Kidney (tissue), 22 donors: ENCODE measurements at places on chromosomes 16 and 17. TPM values are rescaled to one million over a fixed set of nuclear protein-coding genes. Genes with fewer than 3 reads are reported as not detected.
A peak's percentile ranks its signal among the peaks of the same experiment; 100 is the strongest.

- H3K4me3 ChIP-seq: no peak overlapping the region
- no peaks in the 10 kb centered on the region for H3K4me1 ChIP-seq
- no peak for DNase-seq
- H3K27ac ChIP-seq: no peak overlapping the region
- no peaks in the 10 kb centered on the region for H3K27me3 ChIP-seq
Measured at GRCh38 chr17:71188811-71189492, 931.9 kb upstream of the SOX9 start.

DNA sequence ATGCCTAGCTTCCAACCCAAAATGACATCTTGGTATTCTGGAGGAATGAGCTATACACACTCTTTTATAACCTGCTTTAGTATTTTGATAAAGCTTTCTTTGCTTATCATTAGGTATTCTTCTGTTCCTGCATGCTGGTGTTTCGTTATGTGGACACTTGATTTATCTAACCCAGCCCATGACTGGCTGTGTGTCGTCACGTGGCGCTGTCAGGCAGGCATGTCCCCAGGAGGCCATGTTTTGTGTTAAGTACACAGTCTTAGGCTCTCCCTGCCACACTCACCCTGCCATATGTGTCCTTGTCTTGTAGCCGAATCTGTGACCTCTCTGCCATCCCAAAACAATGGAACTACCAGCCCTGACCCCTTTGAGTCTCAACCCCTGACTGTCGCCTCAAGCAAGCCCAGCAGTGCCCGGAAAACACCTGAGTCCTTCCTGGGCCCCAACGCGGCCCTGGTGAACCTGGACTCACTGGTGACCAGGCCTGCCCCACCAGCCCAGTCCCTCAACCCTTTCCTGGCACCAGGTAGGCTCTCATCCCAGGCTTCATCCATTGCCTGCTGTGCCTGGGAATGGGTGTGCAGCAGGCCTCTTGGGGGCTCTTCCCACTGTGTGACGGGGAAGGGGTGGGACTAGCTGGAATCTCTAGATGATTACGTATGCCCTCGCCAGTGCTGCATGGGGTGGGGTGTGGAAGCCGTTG lies 30.8 kb downstream of the B9D1 start:
- no peak overlapping the region for H3K27ac ChIP-seq
- H3K4me1 ChIP-seq: peaks cover under 1% of the 10 kb centered on the region
- H3K36me3 ChIP-seq: no peaks in the 10 kb centered on the region
- no peak overlapping the region for H3K4me3 ChIP-seq

DNA sequence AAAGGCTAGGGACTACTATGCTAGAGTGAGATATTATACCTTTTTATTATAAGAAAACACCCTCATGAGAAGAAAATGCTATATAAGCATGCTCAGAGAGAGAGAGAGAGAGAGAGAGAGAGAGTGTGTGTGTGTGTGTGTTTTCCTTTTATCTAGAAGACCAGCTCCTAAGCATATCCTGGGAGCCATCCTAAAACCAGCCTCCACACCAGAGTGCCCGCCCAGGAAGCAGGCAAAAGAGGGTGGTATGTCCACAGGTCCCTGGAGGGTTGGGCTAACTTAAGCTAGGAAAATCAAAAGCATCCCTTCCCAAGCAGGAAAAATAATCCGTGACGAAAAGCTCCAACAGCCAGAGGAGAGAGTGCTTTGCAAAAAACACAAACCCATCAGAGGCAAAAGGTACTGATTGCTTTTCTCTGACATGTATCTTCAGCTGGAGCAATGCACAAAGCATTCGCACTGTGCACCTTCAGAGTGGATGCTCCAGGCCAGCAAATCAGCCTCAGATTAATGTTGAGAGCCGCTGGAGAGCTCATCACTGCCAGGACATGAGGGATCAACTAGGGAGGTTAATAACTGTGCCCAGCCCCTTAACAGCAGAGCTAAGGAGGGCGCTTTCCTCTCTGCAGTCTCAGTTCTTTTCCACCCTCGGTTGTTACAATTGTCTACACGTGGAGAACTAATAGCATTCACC lies 125.1 kb downstream of the SLC39A11 start:
- H3K27ac ChIP-seq: no peak overlapping the region
- no peak for DNase-seq
- no peaks in the 10 kb centered on the region for H3K36me3 ChIP-seq
- no peak overlapping the region for H3K4me3 ChIP-seq
- H3K27me3 ChIP-seq: no peaks in the 10 kb centered on the region

- H3K4me1 ChIP-seq: peaks cover 28% of the 10 kb centered on the region
- peaks cover 3% of the 10 kb centered on the region for H3K27me3 ChIP-seq
- H3K27ac ChIP-seq: peak overlapping the region; percentile 96
Measured at GRCh38 chr16:67428146-67428731, 2.7 kb upstream of the HSD11B2 start.

- no peak overlapping the region for H3K4me3 ChIP-seq
- no peak for DNase-seq
- H3K4me1 ChIP-seq: no peaks in the 10 kb centered on the region
- H3K36me3 ChIP-seq: no peaks in the 10 kb centered on the region
- no peaks in the 10 kb centered on the region for H3K27me3 ChIP-seq
Measured at GRCh38 chr16:87254296-87254695, 62.9 kb downstream of the C16orf95 start.

DNA sequence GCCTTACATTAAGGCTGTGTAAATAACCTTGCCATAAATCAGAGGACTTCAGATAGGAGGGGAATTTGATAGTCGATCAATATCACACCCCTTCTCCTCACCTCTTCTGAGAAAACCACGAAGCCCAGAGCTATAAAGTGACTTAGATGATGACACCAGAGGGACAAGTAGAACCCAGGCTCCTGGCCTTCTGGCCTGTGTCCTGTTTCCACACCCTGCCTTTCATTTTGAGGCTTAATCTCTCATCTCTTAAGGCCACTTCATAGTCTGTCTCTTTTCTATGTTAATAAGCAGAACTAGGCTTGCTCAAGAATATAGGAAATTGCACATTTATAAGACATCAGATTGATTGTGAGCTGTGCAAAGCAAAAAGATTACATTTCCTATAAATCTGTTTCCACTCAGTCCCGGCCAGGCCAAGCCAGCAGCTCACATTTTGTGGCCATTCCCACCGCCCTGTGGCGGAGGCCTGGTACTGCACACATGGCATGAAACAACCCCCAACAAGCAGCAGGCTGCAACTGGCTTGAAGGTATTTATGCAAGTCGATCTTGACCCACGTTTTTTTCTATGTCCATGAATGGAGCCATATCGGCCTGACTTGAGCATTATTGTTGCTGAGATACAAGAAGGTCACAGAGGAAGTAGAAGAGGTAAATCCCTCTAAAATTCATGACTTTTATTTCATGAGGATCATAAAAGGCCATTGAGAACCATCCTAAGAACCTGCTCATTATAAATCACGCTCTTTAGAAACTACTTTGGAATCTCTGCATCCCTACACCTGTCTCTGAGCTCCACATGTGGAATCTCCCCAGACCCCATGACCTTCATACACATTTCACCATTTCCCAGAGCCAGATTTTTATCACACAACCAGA lies 93.7 kb downstream of the PMP22 start:
- H3K4me3 ChIP-seq: no peak overlapping the region
- no peaks in the 10 kb centered on the region for H3K36me3 ChIP-seq
- no peaks in the 10 kb centered on the region for H3K4me1 ChIP-seq

DNA sequence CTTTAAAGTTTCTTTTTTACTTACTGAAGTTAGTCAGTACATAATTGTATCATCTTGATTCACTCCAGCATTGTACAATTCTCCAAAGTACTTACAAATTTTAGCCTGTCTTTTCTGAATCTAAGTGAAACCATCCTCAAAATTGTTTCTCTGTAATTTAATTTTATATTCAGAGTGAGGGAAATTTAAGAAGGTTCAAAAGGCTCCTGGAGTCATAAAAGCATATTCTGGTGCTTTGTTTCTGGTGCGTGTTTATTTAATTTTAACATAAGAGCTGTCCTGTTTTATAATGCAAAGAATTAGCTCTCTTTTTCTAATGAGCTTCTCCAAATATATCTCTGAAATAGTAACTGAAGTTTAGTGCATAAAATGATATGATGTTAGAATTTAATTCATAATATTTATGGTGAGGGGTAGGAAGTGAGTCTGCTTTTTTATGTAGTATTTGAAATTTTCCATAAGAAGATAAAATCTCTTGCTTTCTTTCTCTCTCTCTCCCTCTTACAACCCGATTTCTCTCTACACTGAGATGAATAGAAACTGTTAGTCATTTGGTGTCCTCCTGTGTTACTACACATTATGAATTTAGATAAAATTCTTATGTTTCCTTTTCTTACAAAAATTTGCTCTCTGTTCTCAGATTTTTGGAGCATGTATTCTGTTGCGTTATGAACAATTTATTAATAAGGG lies 339.8 kb downstream of the BCAS3 start:
- no peaks in the 10 kb centered on the region for H3K4me1 ChIP-seq
- no peak overlapping the region for H3K27ac ChIP-seq
- H3K36me3 ChIP-seq: no peaks in the 10 kb centered on the region
- H3K27me3 ChIP-seq: no peaks in the 10 kb centered on the region

GRCh38 chr16:4556112-4556511 lies at the start of gene C16orf96:
Gene C16orf96 (plus strand): TSS chr16:4556340. CDS start chr16:4556490, 150 bp downstream.
- peaks cover 5% of the 10 kb centered on the region for H3K4me1 ChIP-seq
- DNase-seq: no peak
- no peak within 1 kb of the TSS for H3K27ac ChIP-seq
- no peak within 1 kb of the TSS for H3K4me3 ChIP-seq
- no peaks in the 10 kb centered on the region for H3K27me3 ChIP-seq

DNA sequence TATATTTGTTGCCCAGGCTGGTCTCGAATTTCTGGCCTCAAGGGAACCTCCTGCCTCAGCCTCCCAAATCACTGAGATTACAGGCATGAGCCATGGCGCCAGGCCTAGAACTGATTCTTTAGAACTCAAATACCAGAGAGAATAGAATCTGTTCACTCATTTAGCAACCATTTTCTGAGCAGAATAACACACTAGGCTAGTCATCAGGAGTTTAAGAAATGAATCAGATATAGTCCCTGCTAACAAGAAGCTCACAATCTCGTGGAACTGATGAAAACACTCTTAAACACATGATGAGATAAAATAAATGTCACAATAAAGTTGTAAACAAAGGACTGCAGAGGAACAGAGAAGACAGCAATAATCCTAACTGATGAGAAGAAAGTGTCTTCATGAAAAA lies 55.8 kb upstream of the ADCY9 start:
- no peaks in the 10 kb centered on the region for H3K27me3 ChIP-seq
- no peak overlapping the region for H3K4me3 ChIP-seq
- no peak for DNase-seq
- no peaks in the 10 kb centered on the region for H3K36me3 ChIP-seq

- DNase-seq: peak; percentile 86
- H3K36me3 ChIP-seq: no peaks in the 10 kb centered on the region
- no peaks in the 10 kb centered on the region for H3K27me3 ChIP-seq
- peak overlapping the region; percentile 56 for H3K4me3 ChIP-seq
Measured at GRCh38 chr17:16406742-16407674, 8.4 kb upstream of the TRPV2 start.

DNA sequence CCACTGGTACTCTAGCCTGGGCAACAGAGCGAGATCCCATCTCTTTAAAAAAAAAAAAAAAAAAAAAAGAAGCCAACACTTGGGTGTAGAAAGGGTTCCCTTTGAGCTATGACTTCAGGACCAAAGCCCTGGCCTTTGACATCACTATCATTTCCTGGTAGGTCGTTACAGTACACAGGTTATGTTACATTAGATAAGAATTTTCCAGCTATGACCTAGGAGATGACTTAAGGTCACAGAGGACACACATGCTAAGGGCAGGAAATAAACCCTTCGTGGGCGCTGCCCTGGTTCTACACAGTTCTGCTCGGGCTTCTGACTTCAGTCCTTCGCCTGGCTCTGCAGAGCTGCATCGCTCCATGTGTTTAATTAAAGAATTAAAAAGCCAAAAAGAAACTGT lies 112.0 kb downstream of the ADCY9 start:
- no peaks in the 10 kb centered on the region for H3K4me1 ChIP-seq
- no peaks in the 10 kb centered on the region for H3K27me3 ChIP-seq
- no peaks in the 10 kb centered on the region for H3K36me3 ChIP-seq
- H3K27ac ChIP-seq: no peak overlapping the region
- no peak overlapping the region for H3K4me3 ChIP-seq

GRCh38 chr16:4533490-4533889 lies 5.1 kb downstream of the CDIP1 start:
- H3K27me3 ChIP-seq: no peaks in the 10 kb centered on the region
- no peak for DNase-seq
- H3K4me3 ChIP-seq: no peak overlapping the region
- peaks cover 12% of the 10 kb centered on the region for H3K4me1 ChIP-seq

- no peak overlapping the region for H3K27ac ChIP-seq
- no peaks in the 10 kb centered on the region for H3K4me1 ChIP-seq
- H3K27me3 ChIP-seq: no peaks in the 10 kb centered on the region
- DNase-seq: no peak
- no peaks in the 10 kb centered on the region for H3K36me3 ChIP-seq
Measured at GRCh38 chr17:60920107-60920506, 242.5 kb downstream of the BCAS3 start.

GRCh38 chr16:69787883-69788282 lies 25.8 kb downstream of the WWP2 start:
- no peak overlapping the region for H3K4me3 ChIP-seq
- no peaks in the 10 kb centered on the region for H3K27me3 ChIP-seq
- DNase-seq: no peak
- H3K36me3 ChIP-seq: peaks cover 9% of the 10 kb centered on the region
- H3K4me1 ChIP-seq: no peaks in the 10 kb centered on the region

DNA sequence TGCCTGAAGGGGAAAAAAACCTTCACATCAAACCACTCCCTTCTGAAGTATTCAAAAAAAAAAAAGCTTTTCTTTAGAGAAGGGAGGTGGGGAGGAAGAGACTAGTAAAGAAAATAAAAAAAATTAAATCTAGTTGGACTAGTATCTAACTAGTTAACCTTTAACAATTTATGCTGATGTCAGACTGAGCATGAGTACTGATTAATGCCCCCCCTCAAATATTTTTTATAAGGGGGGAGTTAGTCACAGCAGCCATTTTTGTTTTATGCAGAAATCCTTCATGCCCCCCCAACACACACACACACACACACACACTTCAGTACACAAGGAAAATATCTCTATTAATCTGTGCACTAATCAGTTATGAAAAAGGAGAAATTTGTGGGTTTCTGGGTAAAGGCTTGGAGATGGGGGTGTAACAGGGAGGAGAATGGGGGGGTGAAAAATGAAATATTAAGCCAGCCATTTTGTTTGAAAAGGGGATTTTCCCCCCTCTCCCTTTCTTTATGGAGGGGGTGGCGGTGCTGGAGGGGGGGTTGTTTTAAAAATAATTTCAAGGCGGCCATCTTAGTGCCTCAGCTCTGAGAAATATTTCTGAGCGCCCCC lies 4.7 kb upstream of the CHD3 start:
- peak overlapping the region; percentile 54 for H3K27ac ChIP-seq
- peaks cover 9% of the 10 kb centered on the region for H3K36me3 ChIP-seq
- H3K27me3 ChIP-seq: no peaks in the 10 kb centered on the region

- H3K36me3 ChIP-seq: no peaks in the 10 kb centered on the region
- no peak overlapping the region for H3K27ac ChIP-seq
- peak; percentile 52 for DNase-seq
- no peaks in the 10 kb centered on the region for H3K27me3 ChIP-seq
Measured at GRCh38 chr17:36856903-36857381, 80.3 kb upstream of the LHX1 start.

- H3K36me3 ChIP-seq: no peaks in the 10 kb centered on the region
- no peaks in the 10 kb centered on the region for H3K4me1 ChIP-seq
- H3K27me3 ChIP-seq: no peaks in the 10 kb centered on the region
- DNase-seq: no peak
Measured at GRCh38 chr17:53607475-53607874, 215.3 kb upstream of the KIF2B start.

NRN1L gene
- total RNA-seq: 1.1 TPM

SLX1A gene
- 51.3 TPM for total RNA-seq

SPATA22 gene
- total RNA-seq: 0.31 TPM

CORO6 gene
- 5.9 TPM for total RNA-seq

CALCOCO2 gene
- total RNA-seq: 157 TPM

MT1M gene
- 27.9 TPM for total RNA-seq

CRLF3 gene
- 12.9 TPM for total RNA-seq

SMIM22 gene
- 36.5 TPM for total RNA-seq

RCVRN gene
- not detected for total RNA-seq
